ENCODE measurements at places on chromosomes 3 and 15.

- DNase-seq: no peak
Measured at GRCh38 chr15:40065166-40065565, 26.2 kb upstream of the SRP14 start.

GRCh38 chr3:55543181-55543614 is 56.1 kb upstream of the WNT5A start:
- DNase-seq: no peak

DNA sequence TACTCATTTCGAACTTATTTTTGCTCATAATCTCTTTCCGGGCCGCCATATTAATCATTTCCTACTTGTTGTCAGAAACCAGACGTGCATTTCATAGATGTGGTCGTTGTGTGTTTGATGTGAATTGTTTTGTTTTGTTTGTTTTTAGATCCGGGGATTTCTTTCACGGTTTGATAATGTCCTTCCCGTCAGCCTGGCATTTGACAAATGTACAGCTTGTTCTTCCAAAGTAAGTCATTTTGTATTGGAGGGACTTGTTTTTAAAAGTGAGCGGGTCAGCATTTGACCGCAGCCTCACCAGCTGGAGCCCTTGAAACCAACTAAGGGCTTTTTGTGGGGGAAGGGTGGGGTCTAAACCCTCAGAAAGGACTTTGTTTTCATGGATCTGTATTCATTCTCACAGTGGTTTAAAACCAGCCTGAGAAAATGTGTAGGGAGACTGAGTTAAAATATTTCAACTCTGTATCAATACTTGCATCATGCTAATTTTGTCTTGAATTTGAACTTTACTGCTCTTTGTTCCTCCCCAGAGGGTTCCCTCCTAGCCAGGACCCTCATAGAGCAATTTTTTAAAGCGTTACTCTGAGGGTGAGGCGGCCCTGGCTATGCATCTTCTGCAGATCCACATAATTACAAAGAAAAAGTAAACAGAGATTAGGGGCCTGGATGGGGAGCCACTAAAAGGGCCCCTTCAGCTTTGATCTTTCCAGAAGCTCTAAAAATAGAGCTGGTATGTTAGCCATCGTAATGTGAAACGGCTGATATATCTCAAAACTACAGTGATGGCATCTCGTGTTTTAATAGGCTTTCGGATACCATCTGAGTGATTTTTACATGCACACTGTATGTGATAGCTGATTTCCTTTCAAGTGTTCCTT is 107.9 kb downstream of the ATG7 start:
- DNase-seq: no peak

GRCh38 chr3:131835906-131836305 is 198.9 kb downstream of the CPNE4 start:
- DNase-seq: no peak

- no peak for DNase-seq
Measured at GRCh38 chr3:30604093-30604492, 2.3 kb upstream of the TGFBR2 start.

DNA sequence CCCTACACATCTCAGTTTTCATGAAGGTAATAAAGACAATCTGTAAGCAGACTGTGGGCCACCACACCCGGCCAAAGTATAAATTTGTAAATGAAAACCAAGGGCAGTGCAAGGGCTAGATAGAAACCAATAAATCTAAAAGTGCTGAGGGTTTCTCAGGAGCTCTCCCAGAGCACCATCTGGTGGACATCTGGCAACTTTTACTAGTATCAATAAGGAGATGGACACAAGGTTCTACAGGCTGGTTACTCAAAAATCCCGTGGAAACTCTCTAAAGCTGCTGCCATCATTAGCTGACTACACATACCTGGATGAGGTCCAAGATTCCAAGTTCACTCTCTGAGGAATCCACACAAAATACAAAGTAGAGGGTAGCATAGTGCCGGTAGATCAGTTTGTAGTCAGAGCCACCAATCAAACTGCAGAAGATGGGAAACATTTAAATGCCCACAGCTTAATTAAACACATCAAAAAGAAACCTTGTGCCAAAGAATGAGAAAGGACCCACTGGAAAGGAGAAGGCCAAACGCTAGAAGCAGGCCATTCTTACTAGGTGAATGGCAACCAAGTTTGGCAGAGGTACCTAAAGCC is 5.5 kb downstream of the AP3S2 start:
- DNase-seq: no peak

DNA sequence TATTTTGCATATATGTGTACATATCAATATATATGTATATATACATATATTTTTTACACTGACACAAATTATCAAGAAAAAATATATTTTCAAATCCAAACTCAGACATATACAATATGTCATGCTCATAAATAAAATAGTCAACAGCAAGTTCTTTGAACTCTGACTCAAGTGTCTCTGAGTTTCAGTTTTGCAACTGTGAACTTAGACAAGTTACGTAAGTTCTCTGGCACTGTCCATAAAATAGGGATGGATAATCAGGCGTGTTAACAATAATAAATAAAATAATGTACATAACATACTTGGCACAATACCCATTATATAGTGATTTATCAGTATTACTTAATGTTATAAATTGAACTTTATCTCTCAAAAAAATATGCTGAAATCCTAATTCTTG is 12.1 kb upstream of the XRN1 start:
- no peak for DNase-seq

DNA sequence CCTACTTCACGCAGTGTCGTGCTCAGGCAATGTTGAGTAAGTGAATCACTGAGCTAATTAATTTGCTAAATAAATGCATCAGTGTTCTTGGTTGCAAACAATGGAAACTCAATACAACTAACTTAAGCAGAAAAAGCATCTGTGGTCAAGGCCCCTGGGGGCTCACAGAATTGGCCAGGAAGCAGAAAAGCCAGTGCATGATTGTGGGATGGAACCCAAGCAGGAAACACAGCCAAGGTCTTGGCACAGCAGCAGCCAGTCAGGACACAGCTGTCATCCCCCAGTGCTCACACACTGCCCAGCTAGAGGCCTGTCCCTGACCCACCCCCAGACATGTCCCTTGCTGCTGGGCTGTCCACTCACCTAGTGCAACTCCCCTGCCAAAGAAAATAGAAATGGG is 85.9 kb downstream of the AQP9 start:
- DNase-seq: peak; percentile 19

- DNase-seq: no peak
Measured at GRCh38 chr3:198071602-198072287, 111.7 kb downstream of the LMLN start.
